ENCODE measurements at places on chromosomes 3 and 15.
A peak's percentile ranks its signal among the peaks of the same experiment; 100 is the strongest.

DNA sequence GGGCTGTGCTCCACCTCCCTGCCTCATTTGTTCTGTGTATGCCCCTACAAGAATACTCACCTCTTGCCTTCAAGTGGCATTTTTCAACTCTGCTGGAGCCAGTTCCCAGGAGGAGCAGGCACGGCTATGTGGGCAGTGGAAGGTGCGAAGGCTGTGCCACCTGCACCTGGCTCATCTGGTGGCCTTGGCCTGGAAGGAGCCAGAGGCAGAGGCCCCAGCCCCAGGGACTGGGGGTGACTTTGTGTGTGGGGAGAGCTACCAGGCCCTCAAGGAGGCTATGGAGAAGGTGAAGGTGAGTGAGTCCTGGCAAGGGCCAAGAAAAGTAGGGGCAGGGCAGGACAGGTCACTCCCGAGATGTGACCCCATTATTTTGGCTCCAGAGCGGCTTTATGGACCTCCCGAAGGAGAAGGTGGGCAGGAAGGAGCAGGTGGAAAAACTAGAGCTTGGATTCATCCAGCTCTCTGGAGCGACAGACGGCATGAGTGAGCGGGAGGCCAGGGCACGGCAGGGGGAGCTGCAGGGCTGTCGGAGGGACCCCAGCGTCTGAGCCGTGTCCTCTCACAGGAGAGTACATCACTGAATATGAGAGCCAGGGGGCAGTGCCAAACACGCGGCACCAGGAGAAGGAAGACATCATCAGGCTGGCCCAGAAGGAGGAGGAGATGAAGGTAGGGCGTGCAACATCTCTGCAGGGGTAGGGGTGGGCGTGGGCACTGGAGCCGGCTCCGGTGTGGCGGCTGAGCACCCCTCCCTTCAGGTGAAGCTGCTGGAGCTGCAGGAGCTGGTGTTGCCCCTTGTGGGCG, 57.3 kb upstream of the UBE2Q2 start:
- DNase-seq: peak; percentile 29

DNA sequence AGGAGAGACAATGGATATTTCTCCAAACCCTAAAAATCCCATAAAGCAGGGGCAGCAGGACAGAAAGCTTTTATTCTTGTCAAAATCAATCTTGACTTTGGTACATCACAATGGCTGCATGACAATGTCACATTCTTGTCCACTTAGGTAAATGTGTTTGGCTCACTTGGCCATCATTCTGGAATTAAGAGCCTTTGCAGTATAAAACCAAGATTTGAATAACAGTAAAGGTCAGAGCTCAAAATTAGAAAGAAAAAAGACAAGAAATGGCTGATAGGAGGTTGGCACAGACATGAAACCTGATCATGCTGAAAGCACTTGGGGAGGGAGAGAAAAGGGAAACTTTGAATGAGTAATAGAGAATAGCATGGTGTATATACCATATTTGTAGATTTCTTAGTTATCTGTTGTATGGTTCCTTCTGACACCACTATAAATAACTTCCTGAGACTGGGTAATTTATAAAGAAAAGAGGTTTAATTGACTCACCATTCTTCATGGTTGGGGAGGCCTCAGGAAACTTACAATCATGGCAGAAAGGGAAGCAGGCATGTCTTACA, 158.5 kb upstream of the SGO1 start:
- DNase-seq: no peak

- peak; percentile 56 for DNase-seq
Measured at GRCh38 chr3:12288182-12289129, at the start of gene PPARG. Gene PPARG, plus strand, starts transcription at chr3:12289070. Its CDS starts 90,642 bp downstream, at chr3:12379712.

DNA sequence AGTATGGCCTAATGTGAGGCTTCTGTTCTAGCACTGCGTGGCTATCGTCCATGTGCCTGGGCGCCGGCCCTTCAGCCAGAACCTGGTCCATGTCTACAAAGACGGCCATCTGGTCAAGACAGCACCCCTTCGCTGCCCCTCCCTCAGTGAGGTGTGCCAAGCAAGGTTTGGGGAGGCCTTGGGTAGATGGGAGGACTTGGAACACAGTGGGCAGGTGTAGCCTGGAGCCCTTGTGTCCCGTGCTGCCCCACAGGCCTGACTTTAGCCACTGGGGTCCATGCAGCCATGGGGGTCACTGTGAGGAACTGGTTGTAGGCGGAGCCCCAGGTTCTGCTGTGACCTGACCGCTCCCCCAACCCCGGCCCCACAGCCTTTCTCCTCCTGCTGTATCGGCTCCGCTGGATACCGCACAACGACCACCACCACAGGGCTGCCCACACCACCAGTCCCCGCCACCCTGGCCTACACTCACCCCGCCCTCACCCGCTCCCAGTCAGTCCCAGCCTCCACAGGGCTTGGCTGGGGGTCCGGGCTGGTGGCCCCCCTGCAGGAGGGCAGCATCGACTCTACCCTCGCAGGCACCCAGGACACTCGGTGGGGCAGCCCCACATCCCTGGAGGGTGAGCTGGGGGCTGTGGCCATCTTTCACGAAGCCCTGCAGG, 16.6 kb downstream of the NBEAL2 start:
- DNase-seq: no peak

- DNase-seq: no peak
Measured at GRCh38 chr3:17741621-17742101, 770 bp downstream of the TBC1D5 start.

- no peak for DNase-seq
Measured at GRCh38 chr3:116164039-116164438, 281.2 kb downstream of the LSAMP start.

DNA sequence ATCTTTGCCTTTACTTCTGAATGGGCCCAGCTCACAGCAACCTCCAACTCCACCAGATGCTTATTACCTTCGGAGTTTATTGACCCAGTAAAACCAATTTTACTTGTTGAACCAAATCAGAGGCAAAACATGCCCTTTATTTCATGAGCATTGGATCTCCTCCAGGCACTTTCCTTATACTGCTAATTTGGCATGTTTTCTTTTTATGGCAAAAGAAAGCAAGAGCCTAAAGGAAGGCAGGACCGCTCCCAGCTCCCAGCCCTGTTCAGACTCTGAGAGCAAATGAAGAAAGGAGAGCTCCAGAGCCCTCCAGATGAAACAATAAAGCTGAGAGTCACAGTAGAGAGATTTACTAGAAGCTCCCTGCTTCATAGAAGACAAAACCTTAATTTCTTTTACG, 81.5 kb upstream of the NR2E3 start:
- DNase-seq: no peak

DNA sequence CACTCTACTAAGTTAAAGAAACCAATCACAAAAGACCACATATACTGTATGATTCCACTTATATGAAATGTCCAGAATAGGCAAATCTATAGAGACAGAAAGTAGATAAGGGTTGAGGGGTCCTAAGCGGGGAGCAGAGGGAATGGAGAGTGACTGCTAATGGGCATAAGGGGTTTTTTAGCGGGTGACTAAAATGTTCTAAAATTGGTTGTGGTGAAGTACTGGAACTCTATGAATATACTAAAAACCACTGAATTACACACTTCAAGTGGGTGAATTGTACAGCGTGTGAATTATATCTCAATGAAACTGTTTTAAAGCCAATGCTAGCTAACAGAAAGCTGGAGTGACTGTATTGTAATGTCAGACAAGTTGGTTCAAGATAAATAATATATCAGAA, 33.3 kb downstream of the KPNA1 start:
- DNase-seq: no peak

DNA sequence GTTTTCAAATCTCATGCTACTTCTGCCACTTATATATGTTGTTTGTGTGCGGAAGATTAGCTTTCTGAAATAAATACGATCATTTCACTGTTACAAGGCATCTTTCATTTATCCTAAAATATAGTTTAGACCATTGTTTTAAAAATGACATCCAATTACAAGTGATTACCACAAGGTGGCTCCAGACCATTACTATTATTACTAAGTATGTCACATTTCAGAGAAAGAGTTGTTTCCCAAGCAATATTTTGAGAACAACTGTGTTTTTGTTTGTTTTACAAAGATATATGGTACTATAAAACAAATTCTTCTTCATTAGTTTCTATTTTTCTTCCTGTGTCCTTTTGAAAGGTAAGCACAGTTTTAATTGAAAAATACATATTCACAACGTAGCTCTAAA, 136.0 kb upstream of the RAP2B start:
- peak; percentile 69 for DNase-seq

DNA sequence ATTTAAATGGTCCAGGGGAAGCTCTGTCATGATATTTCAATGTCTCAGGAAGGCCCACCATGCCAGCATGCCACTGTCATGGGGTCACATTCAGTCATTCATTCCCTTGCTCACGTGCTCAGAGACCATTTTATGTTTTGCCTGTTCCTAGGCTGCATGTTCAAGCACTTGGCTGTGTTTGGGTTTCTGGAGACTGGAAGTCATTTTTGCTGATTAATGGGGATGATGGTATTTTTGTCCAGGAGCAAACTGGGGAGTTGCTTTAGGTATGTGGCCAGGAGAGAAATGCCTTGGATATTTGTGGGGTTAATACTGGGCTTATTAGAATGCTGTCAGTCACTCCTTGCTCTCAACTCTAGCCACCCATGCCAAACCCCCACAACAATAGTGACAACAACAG, 303.5 kb downstream of the PTPRG start:
- DNase-seq: no peak

- DNase-seq: peak; percentile 56
Measured at GRCh38 chr3:107271787-107272387, 105.4 kb upstream of the CCDC54 start.

- no peak for DNase-seq
Measured at GRCh38 chr3:124201786-124202185, 209.9 kb upstream of the ROPN1 start.

GRCh38 chr3:178950676-178951075, 120.9 kb downstream of the ZMAT3 start:
- peak; percentile 69 for DNase-seq

DNA sequence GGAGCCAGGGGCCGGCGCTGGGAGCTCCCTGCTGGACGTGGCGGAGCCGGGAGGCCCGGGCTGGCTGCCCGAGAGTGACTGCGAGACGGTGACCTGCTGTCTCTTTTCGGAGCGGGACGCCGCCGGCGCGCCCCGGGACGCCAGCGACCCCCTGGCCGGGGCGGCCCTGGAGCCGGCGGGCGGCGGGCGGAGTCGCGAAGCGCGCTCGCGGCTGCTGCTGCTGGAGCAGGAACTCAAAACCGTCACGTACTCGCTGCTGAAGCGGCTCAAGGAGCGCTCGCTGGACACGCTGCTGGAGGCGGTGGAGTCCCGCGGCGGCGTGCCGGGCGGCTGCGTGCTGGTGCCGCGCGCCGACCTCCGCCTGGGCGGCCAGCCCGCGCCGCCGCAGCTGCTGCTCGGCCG, 1.5 kb downstream of the SMAD6 start:
- peak; percentile 67 for DNase-seq

DNA sequence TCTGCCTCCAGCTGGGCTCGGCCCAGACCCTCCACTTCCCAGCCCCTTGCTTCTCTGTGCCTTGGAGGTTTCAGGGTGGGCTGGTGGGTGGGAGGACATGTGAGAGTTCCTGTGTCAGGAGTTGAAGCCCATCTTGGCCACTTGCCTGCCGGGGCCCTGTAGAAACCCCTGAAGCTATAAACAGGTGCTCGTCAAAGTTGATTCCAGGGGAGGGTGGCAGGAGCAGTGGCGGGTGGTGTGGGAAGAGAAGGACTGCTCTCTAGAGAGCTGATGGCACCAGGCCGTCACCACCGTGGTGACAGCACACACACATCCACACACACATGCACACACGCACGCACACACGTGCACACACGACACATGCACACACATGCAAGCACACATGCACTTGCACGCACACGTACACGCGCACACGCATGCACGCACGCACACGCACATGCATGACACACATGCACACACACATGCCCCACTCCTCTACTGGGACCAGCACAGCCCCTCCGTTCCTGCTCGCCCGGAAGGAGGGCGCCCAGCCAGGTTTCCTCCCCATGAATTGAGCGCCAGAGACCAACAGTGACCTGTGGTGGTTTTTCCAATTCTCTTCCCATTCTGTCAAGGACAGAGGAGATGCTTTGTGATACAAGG, 56.3 kb upstream of the CGNL1 start:
- no peak for DNase-seq

DNA sequence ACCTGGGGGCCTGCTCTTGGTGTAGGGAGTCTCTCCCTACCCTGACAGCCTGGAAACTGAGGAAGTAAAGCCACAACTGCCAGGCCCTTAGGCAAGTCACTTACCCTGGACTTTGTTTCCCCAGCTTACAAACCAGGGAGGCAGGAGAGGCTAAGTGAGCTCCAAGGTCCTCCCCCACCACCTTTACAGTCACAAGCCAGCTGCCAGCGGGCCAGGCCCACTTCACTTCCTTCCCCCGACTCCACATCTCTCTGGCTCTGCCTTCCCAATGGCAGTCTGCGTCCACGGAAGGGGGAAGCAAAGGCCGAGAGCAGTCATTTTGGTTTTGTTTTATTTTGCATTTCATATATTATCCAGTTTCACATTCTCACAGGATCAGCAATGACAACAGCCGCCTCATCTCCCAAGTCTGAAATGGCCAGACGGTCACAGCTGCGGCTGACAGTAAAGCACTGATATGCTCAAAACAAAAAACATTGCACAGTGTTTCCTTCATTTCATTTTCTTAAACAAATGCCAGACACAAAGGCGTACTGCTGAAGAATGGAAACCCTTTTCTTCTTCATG, 35.7 kb downstream of the RBPMS2 start:
- DNase-seq: no peak

DNA sequence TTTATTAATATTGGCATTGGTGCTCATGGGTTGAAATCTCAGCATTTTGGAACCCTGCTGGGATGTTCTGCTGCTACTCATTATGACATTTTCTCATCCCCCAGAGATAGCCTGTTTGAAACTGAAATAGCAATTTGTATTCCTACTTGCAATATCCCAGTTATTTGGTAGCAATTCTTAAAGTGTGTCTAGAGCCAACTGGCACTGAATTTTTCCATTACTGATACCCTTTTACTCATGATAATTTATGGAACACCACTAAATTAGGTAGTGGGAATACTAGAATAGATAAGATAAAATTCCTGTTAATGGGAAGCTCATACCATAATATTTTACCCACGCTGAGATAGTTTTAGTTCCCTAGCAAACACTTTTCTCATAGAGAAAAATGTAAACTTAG, 309.3 kb downstream of the SV2B start:
- no peak for DNase-seq

DNA sequence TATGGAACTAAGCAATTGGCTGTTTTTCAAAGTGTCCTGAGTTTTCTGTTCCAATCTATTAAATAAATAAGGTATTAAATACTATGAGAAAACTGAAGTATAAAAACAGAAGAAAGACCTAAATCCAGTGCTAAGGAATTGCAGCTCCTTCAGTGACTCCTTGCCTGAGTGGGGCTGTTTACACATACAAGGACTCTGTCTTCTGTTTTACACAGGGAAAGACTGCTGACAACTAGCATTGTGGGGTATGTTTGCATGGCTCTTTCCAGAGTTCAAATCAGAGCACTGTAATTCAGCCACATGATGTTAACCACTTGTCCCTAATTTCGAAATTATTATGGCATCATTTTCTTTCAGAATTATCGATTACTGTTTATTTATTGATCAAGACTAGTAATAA, 31.3 kb upstream of the MEIS2 start:
- DNase-seq: no peak
